ENCODE measurements at places on chromosomes 11 and 22. TPM values are rescaled to one million over a fixed set of nuclear protein-coding genes. Genes with fewer than 3 reads are reported as not detected.

DNA sequence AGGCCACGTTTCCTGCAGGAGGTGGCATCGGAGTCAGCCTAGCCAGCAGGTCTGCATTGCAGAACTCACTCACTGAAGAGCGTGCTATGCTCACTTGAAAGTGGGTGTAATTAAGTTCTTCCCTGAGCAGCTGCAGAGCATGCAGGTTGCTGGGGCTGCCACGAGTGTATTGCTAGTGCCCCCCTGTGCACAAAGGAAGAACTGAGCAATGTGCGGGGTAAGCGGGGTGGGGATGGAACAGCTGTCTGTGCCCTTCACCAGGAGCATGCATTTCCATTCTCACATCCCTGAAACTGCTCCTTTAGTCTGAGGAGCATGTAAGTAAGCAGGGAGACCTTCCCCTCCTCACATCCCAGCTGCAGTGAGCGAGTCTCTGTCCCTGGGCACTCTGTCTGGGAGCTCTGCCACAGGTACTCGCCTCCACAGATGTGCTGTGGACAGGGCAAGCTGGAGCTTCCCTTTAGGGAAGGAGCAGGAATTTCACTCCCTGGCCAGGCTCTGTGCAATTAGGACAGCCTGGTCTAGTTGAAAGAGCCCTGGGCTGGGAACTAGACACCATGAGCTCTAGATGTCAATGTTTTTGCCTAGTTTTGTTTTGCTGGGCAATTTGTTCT, 1031.8 kb downstream of the NTM start:
- DNase-seq: no peak

DNA sequence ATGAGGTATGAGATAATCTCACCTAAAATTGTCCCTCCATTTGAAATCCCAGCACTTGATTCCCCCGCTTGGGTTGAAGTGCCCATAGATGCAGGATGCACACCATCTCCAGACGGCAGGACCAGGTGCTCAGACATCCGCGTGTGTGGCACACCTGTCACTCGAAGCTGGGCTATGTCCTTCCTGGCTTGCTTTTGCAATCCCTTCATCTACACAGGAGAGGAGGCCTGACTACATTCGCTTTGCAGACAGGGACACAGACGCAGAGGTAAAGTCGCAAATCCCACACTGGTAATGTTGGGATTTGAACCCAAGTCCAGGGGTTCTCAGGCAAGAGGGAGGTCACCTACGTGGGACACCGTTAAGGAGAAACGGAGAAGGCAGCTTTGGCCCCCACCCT, 7.2 kb upstream of the CYTH4 start:
- no peak for DNase-seq

DNA sequence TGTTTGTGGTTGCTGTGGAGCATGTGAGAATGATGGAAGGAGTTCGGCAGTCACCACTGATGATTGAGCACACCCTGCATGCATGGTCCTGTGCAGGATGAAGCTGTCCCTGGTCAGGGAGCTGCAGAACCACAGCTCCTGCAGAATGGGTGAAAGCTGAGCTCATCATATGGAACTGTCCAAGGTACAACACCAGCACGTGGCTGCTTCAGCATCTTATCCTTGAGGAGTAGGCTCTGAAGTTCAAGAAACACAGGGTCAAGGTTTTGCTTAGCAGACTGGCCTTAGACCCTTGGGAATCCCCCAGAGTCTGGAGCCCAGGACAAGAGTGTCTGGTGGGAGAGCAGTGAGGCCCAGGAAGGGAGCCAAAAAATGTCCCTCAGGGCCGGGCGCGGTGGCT, 182.4 kb upstream of the LARGE1 start:
- no peak for DNase-seq

DNA sequence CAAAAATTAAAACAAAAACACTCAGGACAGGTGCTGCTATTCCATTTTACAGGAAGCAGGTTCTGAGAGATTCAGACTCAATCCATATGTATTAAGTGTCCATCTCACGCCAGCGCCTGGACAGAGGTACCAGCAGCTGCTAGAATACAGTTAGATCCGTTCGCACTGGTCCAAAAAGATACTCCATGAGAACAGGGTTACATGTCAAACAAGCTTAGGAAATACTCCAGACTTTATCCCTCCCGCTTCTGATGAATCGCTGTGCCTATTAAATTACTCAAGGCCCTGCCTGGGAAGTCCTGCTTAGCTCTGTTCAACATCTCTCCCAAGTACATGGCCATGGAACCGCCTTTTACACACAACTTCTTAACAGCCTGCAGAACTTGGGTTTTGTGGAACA, 50.2 kb upstream of the SLC35C1 start:
- no peak for DNase-seq

DNA sequence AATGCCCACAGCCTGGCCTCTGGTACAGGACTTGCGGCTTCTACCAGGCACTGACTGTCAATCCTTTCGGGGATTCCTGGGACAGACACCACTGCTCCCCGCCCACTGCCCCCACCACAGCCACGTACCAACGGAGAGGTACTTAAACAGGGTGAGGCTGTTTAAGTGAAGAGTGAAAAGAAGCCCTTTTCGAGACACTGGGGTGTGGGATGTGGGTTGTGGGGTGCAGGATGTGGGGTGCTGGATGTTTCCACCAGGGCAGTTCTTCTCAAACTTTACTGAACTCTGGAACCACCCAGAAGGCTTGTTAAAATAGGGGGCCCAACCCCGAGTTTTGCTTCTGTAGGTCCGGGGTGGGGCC, 34.2 kb upstream of the PRR5 start:
- DNase-seq: no peak

GRCh38 chr11:56624661-56625110, 10.0 kb upstream of the OR5M1 start:
- no peak for DNase-seq

- no peak for DNase-seq
These were observed 5.2 kb upstream of the OR56A5 start for GRCh38 chr11:5973530-5973929.

DNA sequence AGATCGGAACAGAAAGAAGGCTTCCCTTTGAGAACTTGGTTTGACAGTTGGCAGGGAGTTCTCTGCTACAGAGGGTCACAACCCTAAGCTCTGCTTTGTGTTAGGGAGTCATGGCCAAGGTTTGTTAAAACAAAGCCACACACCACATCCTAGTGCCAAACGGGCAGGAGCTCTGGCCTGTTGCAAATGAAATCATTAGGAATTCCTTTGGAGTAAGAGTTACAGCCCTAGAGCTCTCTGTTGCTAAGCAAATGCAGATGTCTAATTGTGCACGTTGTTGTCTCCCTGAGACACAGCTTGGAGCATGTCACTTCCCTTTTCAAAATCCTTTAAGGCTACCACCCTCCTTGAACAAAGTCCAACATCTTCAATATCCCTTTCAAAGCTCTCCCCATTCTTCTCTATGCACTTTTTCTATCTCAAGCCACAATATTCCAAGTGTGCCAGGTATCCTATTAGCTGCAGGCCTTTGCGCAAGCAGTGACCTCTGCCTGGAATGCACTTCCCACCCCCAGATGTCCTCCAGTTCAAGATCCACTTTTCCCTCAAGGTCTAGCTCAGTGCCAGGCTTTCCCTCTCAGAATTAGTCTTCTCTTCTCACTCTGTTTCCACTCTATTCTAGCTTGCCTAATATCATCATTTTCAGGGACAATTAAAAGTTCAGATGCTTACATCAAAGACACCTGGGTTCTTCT, 253.7 kb upstream of the POU2AF2 start:
- no peak for DNase-seq

DNA sequence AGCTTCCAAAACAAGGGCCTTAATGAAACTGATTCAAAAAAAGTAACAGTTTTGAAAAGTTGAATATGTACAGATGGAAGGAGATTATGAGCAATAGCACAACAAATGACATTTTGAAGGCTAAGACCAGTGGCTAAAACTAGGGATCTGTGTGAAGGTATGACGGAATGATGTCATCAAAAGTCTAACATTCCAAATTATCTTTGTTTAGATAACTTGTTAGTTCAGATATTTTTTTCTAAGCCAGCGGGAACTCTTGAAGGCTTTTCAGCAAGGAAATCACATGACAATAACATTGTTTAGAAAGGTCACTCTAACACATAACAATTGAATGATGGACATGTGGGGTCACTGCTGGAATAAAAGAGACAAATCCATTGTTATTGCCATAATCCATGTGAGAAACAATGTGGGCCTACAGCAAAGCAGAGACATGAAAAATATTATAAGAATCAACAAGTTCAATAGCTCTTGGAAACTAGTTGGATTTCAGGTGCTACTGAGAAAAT, 260.5 kb downstream of the CASP12 start:
- peak; percentile 41 for DNase-seq

GRCh38 chr22:25100948-25101347, 98.7 kb upstream of the CRYBB3 start:
- DNase-seq: peak; percentile 70

- DNase-seq: peak; percentile 94
These were observed 9.7 kb upstream of the AHNAK start for GRCh38 chr11:62556108-62556874.

- no peak for DNase-seq
These were observed 569.7 kb downstream of the NTM start for GRCh38 chr11:131940126-131940525.

DNA sequence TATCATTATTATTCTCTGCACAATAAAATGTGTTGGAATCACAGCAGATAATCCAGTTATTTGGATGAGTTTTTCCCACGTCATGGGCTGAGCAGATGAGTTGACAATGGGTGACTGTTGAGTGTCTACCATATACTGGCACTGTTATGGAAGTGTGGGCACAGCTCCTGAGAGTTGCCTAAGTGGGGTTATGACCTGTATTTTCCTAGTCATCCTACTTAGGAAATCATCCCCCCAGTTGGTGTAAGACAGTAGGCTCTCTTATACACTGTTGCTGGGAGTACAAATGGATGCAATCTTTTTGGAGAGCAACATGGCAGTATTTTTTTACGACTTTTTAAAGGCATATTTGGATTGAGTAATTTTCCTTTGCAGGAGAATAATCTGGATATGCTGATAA, 66.4 kb downstream of the TRAF6 start:
- no peak for DNase-seq

DNA sequence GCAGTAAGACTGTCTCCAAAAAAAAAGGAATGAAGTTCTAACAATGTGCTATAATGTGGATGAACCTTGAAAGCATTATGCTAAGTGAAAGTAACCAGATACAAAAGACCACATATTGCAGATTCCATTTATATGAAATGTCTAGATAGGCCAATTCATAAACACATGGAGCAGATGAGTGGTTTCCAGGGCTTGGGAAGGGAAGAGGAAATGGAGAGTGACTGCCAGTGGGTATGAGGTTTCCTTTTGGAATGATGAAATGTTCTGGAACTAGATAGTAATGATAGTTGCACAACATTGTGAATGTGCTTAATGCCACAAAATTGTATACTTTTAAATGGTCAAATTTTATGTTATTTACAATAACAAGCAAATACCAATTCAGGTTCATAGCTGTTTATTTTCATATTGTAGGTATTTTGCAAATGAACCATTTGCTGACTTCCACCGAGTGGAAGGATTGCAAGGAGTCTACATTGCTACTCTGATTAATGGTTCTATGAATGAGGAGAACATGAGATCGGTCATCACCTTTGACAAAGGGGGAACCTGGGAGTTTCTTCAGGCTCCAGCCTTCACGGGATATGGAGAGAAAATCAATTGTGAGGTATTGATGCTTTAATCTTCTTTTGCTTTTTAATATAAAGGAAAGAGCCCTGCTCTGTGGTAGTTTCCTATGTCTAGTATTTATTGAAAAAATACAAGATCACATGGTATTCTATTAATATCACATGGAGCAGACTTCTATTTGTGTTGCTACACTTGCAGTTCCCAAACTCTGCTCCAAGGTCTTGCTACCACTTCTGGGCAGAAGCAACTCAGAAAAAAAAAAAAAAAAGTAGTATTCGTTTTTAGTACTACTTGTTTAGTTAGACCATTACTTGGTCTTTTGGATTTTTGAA, 67.7 kb upstream of the SORL1-AS1 start:
- no peak for DNase-seq

GRCh38 chr11:33134276-33134675, 27.0 kb downstream of the CSTF3 start:
- DNase-seq: no peak

GRCh38 chr22:20080445-20080775, 369 bp downstream of the DGCR8 start:
- peak; percentile 43 for DNase-seq

DNA sequence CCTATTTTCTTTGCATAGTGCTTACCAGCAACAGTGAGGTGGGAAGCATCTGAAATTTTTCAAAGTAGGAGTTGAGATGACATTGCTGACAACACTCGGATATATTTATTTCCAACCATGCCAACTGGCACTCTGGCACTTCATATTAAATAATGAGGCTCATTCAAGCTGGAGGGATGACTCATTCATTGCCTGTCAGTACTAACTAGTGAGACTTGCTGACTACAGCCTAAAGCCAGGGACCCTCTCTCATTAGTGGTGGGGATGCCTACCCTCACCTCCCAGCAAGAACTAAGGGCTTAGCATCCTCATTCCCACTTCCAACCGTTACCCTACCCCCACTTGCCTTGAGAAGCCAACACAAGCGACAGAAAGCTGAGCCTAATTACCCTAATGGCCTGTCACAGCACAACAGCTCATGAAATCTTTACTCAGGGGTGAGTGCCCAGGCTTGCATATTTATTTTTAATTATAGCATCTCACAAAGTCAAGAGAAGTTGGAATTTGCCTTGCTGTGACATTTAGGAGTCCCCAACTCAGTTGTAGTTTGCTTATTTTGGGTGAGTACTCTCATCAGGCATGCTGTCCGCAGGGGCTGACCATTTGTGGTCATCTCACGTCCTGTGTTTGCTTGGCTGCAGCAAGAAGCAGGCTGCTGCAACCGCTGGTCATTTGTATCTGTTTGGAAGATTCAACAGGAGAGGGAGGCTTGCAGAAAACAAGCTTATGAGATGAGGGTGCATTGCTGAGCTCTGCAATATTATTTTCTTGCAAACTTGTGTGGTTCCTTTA, 181.6 kb upstream of the POU2AF2 start:
- DNase-seq: no peak

DNA sequence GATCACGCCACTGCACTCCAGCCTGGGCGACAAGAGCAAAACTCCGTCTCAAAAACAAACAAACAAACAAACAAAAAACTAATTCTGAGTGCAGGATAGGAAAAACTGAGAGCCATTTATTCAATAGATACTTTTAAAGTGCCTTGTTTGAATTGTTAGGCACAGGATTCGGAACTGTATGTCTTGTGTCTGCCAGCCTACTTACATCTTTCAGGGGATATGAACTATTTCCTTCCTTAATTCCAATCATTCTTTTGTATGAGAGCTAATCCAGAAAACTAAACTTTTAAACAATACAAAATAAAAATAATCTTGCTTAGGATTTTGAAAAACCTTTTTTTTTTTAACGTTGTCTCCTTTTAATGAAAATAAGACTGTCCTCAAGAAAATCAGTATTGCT, 12.6 kb downstream of the UVRAG start:
- DNase-seq: peak; percentile 73

- no peak for DNase-seq
These were observed 35.5 kb downstream of the MSANTD4 start for GRCh38 chr11:105986554-105986953.

- no peak for DNase-seq
These were observed 25.3 kb downstream of the PPARA start for GRCh38 chr22:46175631-46176030.

GRCh38 chr11:57356268-57356667, 18.1 kb downstream of the P2RX3 start:
- no peak for DNase-seq

The SCGB1D2 gene
- total RNA-seq: not detected

The MMP13 gene
- total RNA-seq: not detected

The IL17REL gene
- total RNA-seq: 0.15 TPM

The CCDC87 gene
- 0.28 TPM for total RNA-seq

The SLC17A6 gene
- total RNA-seq: not detected

The DNAL4 gene
- 12.9 TPM for total RNA-seq

The GLB1L3 gene
- not detected for total RNA-seq

The EFCAB6 gene
- 0.32 TPM for total RNA-seq

The MIAT gene
- total RNA-seq: 0.53 TPM

The YDJC gene
- 23.8 TPM for total RNA-seq

The CSF2RB gene
- total RNA-seq: 20.6 TPM

The CDPF1 gene
- total RNA-seq: 8.5 TPM

The PGM2L1 gene
- 31.4 TPM for total RNA-seq
